ENCODE measurements at places on chromosomes 1 and 21. TPM values are rescaled to one million over a fixed set of nuclear protein-coding genes. Genes with fewer than 3 reads are reported as not detected.
A peak's percentile ranks its signal among the peaks of the same experiment; 100 is the strongest.

DNA sequence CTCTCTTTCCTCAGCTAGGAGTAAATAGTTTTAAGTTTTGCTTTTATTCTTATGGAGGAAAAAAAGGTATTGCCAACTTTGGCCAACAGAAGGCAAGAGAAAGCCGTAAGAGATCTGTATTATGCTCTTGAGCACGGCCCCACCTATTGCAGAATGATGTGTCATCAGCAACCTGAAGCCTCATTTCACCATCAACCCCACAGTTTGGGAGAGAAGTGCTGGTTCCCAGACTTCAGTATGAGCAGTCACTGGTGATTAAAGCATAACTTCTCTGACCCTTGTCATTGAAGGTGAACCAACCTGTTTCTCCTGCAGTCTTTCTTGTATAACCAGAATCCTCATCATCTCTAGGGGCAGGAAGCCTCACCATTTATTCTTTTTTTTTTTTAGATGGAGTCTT lies 100.2 kb downstream of the SIPA1L2 start:
- peak; percentile 46 for DNase-seq

GRCh38 chr1:240343966-240344365 lies 252.3 kb downstream of the FMN2 start:
- no peak for DNase-seq

The CRYAA gene
- not detected for total RNA-seq

- no peak for DNase-seq
Observed at GRCh38 chr1:202305168-202305567, 36.6 kb downstream of the UBE2T start.

The SEC16B gene
- 4.2 TPM for total RNA-seq

The LCE2B gene
- not detected for total RNA-seq

DNA sequence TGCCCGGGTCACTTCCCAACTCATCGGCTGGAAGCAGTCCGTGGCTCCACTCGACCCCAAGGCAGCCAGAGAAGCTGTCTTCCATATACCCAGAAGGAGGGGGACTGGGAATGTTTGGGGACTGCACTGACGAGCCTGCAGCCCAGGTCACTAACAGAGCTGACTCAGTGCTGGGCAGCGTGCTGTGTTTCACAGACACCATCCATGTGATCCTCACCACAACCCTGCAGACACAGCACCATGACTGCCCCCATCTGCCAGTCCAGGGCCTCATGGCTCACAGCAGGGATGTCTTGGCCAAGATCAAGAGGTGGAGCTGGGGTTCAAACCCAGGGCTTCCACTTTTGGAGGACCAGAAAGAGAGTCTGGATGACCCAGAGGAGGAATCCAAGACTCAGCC lies 67.9 kb downstream of the KLHDC7A start:
- DNase-seq: no peak

- peak; percentile 65 for DNase-seq
Observed at GRCh38 chr1:88773540-88774150, 89.6 kb downstream of the PKN2 start.

GRCh38 chr21:45084881-45085536 lies 10.6 kb downstream of the ADARB1 start:
- no peak for DNase-seq

The LCE1E gene
- total RNA-seq: not detected

The PROK1 gene
- not detected for total RNA-seq

GRCh38 chr1:173191011-173191705 lies 16.0 kb downstream of the TNFSF4 start:
- peak; percentile 30 for DNase-seq

The GBP5 gene
- 0.79 TPM for total RNA-seq

The GPR25 gene
- not detected for total RNA-seq
